T-helper 2 cell (primary cell): ENCODE measurements at places on chromosomes 11 and 22.

DNA sequence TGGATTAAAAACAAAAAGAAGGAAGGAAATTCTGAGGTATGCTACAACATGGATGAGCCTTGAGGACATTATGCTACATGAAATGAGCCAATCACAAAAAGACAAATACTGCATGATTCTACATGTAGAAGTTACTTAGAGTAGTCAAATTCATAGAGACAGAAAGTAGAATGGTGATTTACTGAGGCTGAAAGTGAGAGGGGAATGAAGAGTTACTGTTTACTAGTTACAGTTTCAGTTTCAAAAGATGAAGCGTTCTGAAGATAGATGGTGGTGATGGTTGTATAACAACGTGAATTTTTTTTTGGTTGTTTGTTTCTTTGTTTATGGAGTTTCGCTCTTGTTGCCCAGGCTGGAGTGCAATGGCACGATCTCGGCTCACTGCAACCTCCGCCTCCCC, 9.5 kb downstream of the OR5P2 start:
- no peak for DNase-seq

- DNase-seq = no peak
These were observed 442.9 kb downstream of the INSC start for GRCh38 chr11:15557457-15558230.

DNA sequence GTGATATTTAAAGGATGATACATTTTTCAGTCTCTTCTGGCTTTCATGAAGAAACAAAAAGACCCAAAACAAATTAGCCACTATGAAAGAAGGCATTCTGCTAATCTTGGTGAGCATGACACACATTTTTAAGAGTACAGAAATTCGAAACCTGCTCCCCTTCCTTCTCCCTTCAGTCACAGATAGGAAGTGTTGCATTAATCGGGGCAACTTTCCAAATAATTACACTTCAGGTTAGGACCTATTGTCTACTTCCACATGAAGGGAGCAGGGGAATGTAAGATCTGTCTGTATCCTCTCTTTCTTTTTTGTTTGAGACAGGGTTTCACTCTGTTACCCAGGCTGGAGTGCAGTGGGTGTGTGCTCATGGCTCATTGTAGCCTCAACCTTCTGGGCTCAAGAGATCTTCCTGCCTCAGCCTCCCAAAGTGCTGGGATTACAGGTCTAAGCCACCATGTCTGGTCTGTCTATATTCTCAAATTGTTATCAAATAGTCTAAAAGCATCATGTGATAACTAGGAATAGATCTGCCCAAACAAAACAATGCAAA, 45.8 kb downstream of the NCAM1 start:
- no peak for DNase-seq

DNA sequence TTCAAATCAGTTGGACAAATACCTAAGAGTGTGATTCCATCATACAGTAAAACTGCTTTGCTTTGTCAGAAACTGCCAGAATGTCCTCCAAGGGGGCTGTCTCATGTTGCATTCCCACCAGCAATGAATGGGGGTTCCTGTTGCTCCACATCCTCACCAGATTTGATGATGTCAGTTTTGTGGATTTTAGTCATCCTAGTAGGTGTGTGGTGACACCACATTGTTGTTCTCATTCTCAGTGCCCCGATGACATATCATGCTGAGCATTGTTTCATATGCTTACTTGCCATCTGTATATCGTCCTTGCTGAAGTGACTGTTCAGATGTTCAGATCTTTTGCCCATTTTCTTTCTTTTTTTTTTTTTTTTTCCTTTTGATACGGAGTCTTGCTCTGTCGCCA, 37.0 kb downstream of the CDPF1 start:
- no peak for DNase-seq

DNA sequence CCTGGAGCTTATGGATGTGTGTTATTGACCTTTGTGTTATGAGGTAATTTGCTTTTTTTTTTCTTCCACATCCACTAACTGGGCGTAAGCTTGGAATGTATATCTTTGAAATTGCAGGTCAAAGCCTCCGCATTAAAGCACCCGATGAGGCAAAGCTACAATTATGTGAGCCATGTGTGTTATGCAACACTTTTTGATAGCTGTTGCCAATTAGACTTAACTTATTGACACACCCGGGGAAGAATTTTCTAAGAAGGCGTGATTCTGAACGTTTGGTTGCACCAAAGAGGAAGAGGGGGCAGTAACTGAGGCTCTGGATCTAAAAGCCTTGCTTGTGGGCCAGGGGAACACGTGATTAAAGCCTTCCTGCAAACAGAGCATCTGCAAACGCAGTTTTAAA, 610 bp upstream of the TEX12 start:
- DNase-seq = no peak

DNA sequence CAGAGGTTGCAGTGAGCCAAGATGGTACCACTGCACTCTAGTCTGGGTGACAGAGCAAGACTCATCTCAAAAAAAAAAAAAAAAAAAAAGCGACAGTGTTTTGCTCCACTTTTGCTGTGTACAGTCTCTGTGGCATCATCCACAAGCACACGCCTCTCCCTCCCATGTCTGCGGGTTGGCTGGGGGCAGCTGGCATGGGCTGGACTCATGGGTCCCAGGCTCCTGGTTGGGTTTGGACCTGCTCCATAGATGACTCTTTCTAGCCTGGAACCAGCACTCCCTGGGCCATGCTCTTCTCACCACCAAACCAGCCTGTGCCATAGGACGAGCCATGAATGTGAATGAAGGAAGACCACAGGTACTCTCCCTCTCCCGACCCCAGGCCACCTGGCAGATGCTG, 7.9 kb upstream of the WNT11 start:
- no peak for DNase-seq

GRCh38 chr22:24155627-24156140, 25.6 kb upstream of the SUSD2 start:
- peak; percentile 15 for DNase-seq

- DNase-seq = peak; percentile 86
These were observed 31.6 kb downstream of the EIF3F start for GRCh38 chr11:8018484-8019313.

- no peak for DNase-seq
These were observed 48.8 kb upstream of the B3GAT1 start for GRCh38 chr11:134460881-134461280.

DNA sequence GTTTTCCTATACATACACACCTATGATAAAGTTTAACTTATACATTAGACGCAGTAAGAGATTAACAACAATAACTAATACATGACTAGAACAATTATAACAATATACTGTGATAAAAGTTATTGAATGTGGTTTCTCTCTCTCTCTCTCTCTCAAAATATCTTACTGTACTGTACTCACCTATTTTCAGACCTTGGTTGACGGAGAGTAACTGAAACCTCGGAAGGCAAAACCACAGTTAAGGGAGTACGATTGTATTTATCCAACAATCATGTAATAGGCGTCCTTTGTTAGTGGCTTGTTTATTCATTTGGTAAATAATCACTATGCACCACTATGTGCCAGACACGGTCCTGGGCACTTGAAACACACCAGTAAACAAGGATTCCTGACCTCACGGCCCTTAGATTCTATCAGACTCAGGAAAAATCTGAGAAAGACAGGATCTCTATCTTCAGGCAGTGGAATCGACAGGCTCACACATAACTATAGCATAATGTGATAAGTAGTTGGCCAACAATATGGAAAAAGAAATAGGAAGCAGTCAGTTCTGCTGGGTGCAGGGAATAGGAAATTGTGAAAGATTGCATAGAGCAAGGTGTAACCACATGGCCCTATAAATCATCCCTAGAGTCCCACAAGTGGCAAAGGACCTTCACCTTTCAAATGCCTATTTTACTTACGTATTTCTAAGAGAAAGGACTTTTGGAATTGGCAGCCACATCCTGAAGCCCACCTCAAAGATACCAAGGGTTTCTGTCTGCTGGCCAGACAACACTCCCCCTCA, 12.0 kb downstream of the ETS1 start:
- no peak for DNase-seq

GRCh38 chr22:28894807-28895206, 11.4 kb downstream of the ZNRF3 start:
- no peak for DNase-seq

- no peak for DNase-seq
These were observed 5.7 kb upstream of the C1QTNF4 start for GRCh38 chr11:47599902-47600301.

DNA sequence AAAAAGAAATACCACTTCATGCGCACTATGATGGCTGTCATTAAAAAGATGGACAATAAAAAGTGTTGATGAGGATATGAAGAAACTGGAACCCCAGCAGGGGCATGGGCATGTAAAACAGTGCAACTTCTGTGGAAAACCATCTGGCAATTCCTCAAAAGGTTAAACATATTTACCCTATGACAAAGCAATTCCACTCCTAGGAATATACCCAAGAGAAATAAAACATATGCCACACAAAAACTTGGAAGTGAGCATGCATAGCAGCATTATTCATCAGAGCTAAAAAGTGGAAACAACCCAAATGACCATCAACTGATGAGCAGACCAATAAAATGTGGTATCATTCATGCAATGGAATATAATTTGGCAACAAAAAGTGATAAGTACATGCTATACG, 50.1 kb downstream of the LRRC32 start:
- DNase-seq = no peak

DNA sequence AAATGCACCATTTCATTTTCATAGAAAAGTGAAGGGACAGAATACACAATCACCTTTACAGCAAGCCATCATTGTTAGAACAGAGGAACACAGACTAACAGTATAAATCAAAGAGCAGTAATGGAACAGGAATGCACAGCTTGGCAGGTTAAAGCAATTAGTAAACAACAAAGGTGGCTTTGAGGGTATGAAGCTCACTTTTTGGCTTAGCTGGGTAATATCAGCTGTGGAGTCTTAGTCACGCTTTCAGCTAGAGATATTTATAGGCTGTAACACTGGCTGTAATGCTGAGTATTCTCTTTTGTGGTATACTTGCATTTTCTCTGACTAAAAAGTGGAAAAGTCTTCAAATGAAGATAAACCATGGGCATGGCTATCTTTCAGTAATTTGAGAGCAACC, 1780.5 kb downstream of the LRRC4C start:
- DNase-seq = no peak

- DNase-seq = no peak
These were observed 38.3 kb upstream of the TH start for GRCh38 chr11:2209900-2210321.

- peak; percentile 49 for DNase-seq
These were observed 22.3 kb upstream of the OR5B21 start for GRCh38 chr11:58530236-58530635.

GRCh38 chr11:121429556-121429955, 22.6 kb upstream of the SORL1 start:
- no peak for DNase-seq

DNA sequence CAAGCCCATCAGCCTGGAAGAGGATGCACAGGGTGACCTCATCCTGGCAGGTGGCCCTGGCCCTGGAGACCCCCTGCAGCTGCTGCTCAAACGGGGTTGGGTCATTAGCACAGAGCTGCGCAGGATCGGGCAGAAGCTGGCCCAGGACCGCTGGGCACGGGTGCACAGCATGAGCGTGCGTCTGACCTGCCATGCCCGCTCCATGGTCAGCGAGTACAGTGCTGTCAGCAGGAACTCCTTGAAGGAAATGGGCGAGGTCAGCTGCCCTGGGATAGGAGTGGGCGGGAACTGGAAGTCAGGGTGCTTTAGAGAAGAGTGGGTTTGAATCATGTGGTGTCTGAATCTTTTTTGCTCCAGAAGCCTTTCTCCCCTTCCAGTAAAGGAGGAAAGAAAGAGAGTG, 61.1 kb downstream of the INSC start:
- DNase-seq = no peak

DNA sequence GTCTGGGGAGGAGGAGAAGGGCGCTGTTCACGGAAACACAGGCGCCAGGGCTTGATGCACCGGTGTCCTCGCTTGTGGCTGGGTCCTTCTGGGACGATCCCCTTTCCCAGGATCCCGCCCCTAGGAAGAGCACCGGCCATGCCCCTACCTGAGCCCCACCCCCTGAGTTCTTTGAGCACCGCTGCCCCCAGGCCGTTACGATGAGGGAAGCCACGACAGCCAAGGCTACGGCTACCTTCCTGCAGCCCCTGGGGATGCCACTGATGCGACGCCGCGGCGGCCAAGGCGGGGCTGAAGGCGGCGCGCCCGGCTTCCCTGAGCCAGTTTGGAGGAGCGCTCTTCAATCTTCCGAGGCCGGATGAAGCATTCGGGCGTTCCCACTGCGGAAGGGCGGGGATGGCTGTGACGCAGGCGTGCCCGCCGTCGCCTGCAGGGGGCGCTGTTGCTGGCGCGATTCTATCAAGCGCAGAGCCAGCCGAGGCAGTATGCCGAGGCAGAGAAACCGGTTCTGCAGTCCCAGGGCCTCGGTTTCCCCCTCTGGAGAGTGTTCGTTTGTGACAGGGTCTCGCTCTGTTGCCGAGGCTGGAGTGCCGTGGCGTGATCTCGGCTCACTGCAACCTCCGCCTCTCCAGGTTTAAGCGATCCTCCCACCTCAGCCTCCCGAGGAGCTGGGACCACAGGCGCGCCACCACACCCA, 9.7 kb upstream of the NEFH start:
- DNase-seq = peak; percentile 74

DNA sequence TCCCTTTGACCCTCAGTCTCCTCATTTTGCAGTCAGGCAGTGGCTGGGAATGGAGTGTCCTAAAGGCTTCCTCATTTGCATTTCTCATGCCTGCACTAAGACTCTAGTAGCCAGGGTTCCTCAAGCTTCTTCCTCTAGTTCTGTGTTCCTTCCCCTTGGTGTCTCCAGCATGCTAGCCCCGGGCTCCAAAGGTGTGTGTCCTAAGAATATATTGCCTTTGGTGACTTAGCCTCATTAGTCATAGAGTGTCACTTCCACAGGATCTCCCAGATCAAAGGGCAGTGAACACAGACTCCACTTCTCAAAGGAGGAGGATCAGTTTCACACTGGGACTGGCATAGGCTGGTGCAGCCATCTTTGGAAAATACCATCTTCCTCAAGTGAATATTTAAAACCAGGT, 21.4 kb upstream of the ACER3 start:
- DNase-seq = no peak

DNA sequence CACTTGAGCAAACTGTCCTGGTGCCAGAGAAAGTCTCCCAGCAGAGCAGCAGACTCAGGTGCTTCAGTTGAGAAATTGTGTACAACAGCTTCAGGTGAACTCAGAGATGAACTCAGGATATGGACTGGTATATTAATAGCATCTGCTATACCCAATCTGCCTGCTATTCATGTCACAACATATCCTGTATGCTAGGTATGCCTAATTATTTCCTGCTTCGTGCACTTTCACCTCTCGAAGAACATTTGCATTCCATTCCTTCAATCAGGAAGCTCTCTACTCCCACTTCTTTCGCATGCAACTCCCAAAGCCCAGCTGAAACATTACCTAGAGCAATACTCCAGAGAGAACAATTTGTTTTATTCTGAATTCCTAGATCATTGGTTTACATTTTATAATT, 207.7 kb downstream of the KCNA4 start:
- no peak for DNase-seq

GRCh38 chr11:116053548-116053919, 549.3 kb upstream of the CADM1 start:
- DNase-seq = no peak
